Jurkat, Clone E6-1 (cell line): ENCODE measurements at places on chromosomes 2 and 18.

DNA sequence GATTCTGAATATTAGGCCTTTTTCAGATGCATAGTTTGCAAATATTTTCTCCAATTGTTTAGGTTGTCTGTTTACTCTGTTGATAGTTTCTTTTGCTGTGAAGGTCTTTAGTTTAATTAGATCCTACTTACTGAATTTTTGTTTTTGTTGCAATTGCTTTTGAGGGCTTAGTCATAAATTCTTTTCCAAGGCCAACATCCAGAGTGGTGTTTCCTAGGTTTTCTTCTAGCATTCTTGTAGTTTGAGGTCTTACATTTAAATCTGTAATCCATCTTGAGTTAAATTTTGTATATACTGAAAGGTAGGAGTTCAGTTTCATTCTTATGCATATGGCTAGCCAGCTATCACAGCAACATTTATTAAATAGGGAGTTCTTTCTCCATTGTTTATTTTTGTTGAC, 404.8 kb downstream of the LNPK start:
- DNase-seq: no peak

- no peak for DNase-seq
Measured at GRCh38 chr2:150681120-150681804, 193.8 kb upstream of the RND3 start.

GRCh38 chr2:169222665-169223064, 139.7 kb downstream of the LRP2 start:
- DNase-seq: no peak

DNA sequence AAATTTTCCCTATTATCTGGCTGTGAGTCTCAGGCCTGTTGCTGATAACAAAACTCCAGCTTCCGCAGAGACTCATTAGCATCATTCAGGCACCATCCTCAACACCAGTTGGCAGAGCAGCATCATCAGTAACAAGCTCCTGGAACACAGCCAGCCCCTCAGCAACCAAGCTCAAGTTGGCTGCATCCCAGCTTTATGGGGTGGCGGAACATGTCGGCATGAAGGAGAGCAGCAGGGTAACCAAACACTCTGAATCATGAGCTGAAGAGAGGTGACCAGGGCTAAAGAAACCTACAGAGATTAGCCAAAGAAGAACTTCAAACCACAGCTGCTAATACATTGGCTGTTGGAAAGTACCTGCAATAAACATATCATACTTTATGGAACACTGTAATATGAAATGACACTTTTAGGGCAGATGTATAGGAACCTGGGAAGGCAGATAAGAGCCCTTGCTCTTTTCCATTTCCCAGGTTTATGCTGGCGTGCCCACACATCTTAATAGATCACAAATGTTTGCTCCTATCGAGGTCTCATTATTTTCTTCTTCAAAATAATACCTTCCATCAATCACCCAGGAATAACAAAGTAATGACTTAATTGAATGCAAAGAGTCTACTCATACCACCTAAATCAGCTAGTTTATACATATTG, 63.8 kb downstream of the PDE11A start:
- no peak for DNase-seq

- no peak for DNase-seq
Measured at GRCh38 chr2:73292316-73292905, 937 bp downstream of the EGR4 start.

- DNase-seq: no peak
Measured at GRCh38 chr18:21741312-21741561, 645 bp downstream of the MIB1 start.
